ENCODE measurements at places on chromosomes 12 and 14. TPM values are rescaled to one million over a fixed set of nuclear protein-coding genes. Genes with fewer than 3 reads are reported as not detected.

DNA sequence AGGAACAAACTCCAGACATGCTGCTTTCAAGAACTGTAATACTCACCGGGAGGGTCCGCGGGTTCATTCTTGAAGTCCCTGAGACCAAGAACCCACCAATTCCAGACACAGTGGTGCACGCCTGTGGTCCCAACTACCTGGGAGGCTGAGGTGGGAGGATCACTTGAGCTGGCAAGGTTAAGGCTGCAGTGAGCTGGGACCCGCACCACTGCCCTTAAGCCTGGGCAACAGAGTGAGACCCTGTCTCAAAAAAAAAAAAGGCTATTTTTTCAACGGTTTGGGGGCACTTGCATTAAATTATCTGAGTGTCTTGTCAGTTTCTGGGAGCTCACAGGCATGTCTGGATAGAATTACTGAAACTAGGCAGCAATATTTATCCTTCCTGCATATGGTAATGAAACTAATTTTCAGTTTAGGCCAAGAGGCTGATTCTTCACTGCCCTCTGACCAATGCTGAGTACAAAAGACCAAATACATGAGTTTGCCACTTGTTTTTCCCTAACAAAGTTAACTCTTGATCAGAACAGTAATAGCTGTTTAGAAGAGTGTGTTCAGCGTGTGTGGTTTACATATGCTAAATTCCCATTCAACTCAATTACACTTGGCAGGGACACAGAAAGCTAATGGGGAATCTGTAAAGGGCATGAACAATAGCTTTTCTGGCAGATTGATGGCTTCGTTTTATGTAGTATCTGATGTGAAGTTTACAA is 65.8 kb upstream of the RASSF3 start:
- no peak overlapping the region for H3K4me3 ChIP-seq
- no peak for DNase-seq
- no peaks in the 10 kb centered on the region for H3K36me3 ChIP-seq

- H3K4me3 ChIP-seq: no peak overlapping the region
- no peaks in the 10 kb centered on the region for H3K27me3 ChIP-seq
- H3K4me1 ChIP-seq: no peaks in the 10 kb centered on the region
- H3K36me3 ChIP-seq: 0 out of 3 replicates have a peak, but pooled peaks cover 2% of the 10 kb centered on the region
- H3K27ac ChIP-seq: no peak overlapping the region
Observed at GRCh38 chr14:35167496-35167895, 45.1 kb downstream of the PRORP start.

Gene RIPK3
- polyA plus RNA-seq: 0.61 TPM

GRCh38 chr14:94561656-94562010 is 391 bp downstream of the SERPINA4 start:
- H3K36me3 ChIP-seq: no peaks in the 10 kb centered on the region
- no peaks in the 10 kb centered on the region for H3K4me1 ChIP-seq
- H3K4me3 ChIP-seq: no peak overlapping the region

GRCh38 chr12:71174825-71175224 is 17.0 kb upstream of the TSPAN8 start:
- H3K36me3 ChIP-seq: no peaks in the 10 kb centered on the region
- H3K27me3 ChIP-seq: no peaks in the 10 kb centered on the region
- no peak for DNase-seq
- H3K4me1 ChIP-seq: no peaks in the 10 kb centered on the region
- no peak overlapping the region for H3K4me3 ChIP-seq
- no peak overlapping the region for H3K27ac ChIP-seq

DNA sequence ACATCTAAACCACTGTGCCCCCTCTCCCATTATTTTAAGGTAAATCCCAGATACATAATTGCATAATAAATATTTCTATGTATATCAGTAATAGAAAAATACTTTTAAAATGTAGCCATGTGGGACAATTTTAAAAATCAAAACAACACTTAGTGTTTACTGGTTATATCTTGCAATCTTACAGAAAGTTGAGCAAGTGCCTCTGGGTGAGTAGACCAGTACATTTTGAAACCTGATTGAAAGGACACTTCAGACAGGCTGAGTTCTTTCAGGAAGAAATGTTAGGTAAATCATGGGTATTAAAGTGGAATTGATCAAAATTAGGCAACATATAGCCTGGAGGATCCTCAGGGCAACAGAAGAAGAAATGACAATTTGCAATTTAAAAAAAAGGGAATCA is 7.2 kb downstream of the SLC38A4 start:
- no peaks in the 10 kb centered on the region for H3K27me3 ChIP-seq
- H3K27ac ChIP-seq: no peak overlapping the region
- no peaks in the 10 kb centered on the region for H3K36me3 ChIP-seq
- H3K4me3 ChIP-seq: no peak overlapping the region

Gene GSC
- not detected for polyA plus RNA-seq

DNA sequence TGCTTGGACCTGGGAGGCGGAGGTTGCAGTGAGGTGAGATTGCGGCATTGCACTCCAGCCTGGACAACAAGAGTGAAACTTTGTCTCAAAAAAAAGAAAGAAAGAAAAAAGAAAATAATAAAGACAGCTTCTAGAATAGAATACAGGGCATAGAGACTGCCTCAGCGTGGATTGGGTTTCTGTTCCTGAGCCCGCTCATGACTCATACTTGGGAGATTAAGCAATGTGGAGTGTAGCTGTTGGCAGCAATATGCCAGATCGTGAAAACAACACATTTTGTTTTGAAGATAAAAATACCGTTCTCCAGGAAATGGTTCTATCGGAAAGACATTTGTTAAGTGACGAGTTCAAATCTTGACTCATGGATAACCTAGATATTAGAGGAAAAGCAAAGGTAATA is 67.2 kb downstream of the GLT1D1 start:
- no peak for DNase-seq
- H3K27ac ChIP-seq: no peak overlapping the region
- H3K4me3 ChIP-seq: no peak overlapping the region
- H3K36me3 ChIP-seq: no peaks in the 10 kb centered on the region
- H3K4me1 ChIP-seq: no peaks in the 10 kb centered on the region

Gene RNF212B
- 0.08 TPM for polyA plus RNA-seq

GRCh38 chr12:7210642-7211151 is 21.2 kb downstream of the PEX5 start:
- no peak for DNase-seq
- no peaks in the 10 kb centered on the region for H3K27me3 ChIP-seq
- H3K36me3 ChIP-seq: peaks cover 59% of the 10 kb centered on the region
- H3K27ac ChIP-seq: no peak overlapping the region

GRCh38 chr12:31007636-31008175 is 66.0 kb upstream of the DDX11 start:
- no peak overlapping the region for H3K4me3 ChIP-seq
- H3K27me3 ChIP-seq: peaks cover 56% of the 10 kb centered on the region
- no peaks in the 10 kb centered on the region for H3K4me1 ChIP-seq
- H3K27ac ChIP-seq: no peak overlapping the region
- no peak for DNase-seq

DNA sequence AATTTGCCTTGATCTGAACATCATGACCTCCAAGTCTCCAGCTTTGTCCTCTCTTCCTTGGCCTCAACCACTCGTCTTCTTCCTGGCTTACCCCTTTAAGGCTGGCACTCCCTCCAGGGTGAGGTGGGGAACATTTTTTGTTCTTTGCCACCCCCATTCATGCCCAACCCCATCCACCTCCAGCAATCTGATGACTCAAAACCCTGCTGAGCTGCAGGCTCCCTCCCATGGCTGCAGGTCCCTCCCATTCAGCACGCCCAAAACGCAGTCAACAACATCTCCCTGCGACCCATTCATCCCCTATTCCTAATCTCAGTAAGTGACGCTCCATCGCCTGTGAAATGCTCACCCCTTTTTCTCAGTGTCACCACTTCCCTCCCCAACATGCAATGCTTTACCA is 138.8 kb upstream of the PRMT8 start:
- H3K36me3 ChIP-seq: no peaks in the 10 kb centered on the region
- H3K27me3 ChIP-seq: no peaks in the 10 kb centered on the region
- H3K4me3 ChIP-seq: no peak overlapping the region
- no peaks in the 10 kb centered on the region for H3K4me1 ChIP-seq
- DNase-seq: no peak
- no peak overlapping the region for H3K27ac ChIP-seq

Gene PTPRQ
- not detected for polyA plus RNA-seq

Gene RPGRIP1
- polyA plus RNA-seq: 0.57 TPM

DNA sequence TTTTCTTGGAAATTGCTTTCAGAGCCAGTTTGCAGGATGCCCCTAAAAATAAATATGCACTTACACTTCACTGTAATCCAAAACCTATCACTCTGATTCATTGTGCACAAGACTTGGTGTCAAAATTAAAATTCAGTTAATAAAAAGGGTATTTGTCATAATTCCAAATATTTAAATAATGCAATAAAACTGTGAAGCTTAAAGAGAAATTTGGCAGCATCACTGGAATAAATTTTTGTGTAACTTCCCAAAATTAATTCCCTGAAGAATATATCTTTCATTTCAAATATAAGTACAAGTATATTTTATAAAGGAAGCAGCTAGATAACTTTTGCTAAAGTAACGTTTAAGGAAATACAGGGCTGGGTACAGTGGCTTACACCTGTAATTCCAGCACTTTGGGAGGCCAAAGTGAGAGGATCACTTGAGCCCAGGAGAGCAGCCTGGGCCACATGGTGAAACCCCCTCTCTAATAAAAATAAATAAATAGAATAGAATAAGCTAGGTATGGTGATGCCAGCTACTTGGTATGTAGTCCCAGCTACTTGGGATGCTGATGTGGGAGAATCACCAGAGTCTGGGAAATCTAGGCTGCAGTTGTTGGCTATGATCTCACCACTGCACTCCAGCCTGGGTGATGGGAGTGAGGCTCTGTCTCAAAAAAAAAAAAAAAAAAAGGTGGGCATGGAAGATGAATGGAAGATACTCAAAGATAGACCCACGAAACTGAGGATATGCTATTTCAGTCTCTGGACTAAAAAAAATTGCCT is 233.8 kb downstream of the FBXL14 start:
- H3K27me3 ChIP-seq: no peaks in the 10 kb centered on the region
- H3K27ac ChIP-seq: no peak overlapping the region
- DNase-seq: no peak
- peaks cover 7% of the 10 kb centered on the region for H3K4me1 ChIP-seq

GRCh38 chr14:52012635-52013034 is 23.3 kb downstream of the RTRAF start:
- H3K27me3 ChIP-seq: no peaks in the 10 kb centered on the region
- H3K4me3 ChIP-seq: no peak overlapping the region
- no peak overlapping the region for H3K27ac ChIP-seq
- DNase-seq: no peak

DNA sequence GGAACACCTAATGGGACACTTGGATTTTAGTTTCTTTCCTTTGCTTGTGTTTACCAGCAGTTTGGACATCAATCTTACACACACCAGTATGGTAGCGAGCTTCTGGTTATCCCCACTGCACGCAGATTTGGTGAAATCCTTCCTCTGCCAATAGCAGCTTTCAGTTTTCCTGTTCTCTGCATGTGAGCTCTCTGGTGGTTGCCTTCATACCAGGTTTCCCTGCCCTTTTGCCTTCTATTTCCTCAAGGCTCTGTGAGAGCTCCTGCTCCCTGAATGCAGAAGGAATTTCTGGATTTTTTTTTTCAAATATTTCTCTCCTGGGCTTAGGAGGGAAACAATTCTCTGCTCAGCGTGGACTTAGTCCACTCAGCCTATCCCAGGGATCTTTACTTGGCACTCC is 93.0 kb upstream of the CCDC91 start:
- no peaks in the 10 kb centered on the region for H3K36me3 ChIP-seq
- H3K27me3 ChIP-seq: no peaks in the 10 kb centered on the region
- no peak overlapping the region for H3K27ac ChIP-seq
- H3K4me1 ChIP-seq: no peaks in the 10 kb centered on the region

DNA sequence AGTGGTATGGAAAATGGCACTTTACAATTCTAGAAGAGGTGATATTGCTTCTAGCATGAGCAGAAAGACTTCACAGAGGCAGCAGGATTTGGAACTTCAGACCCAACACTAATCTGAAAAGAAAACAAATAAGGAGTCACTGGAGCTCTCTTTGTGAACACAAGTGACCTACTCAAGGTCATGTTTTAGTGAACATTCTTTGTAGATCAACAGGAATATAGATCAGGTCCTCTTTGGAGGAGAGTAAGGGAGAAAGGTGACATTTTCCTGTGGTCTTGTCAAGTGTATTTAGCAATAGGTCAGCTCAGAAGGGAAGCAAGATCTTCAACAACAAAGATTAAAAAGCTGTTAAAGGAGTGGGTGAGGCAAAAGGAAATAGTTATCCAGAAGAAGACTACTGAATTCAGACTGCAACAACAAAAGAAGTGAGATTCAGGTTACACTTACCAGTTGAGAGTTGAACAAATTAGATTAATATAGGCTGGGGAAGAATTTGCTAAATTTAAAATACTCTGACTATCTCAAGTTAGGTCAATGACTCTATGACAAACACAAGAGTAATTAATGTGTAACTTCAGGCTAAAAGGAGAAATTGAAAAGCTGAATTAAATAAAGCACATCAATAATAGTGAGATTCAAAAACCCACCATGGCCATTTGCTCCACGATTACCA is 528.2 kb downstream of the RPS29 start:
- no peak overlapping the region for H3K4me3 ChIP-seq
- no peak overlapping the region for H3K27ac ChIP-seq
- H3K4me1 ChIP-seq: no peaks in the 10 kb centered on the region
- DNase-seq: no peak
- H3K27me3 ChIP-seq: no peaks in the 10 kb centered on the region

- H3K27ac ChIP-seq: no peak overlapping the region
- H3K27me3 ChIP-seq: peaks cover 6% of the 10 kb centered on the region
- DNase-seq: no peak
- H3K36me3 ChIP-seq: no peaks in the 10 kb centered on the region
Observed at GRCh38 chr12:114967151-114967550, 283.2 kb upstream of the TBX3 start.

Gene PARP11
- polyA plus RNA-seq: 1.6 TPM

- DNase-seq: no peak
- no peak overlapping the region for H3K27ac ChIP-seq
- H3K36me3 ChIP-seq: peaks cover 60% of the 10 kb centered on the region
- peaks cover 6% of the 10 kb centered on the region for H3K4me1 ChIP-seq
- no peak overlapping the region for H3K4me3 ChIP-seq
- H3K27me3 ChIP-seq: no peaks in the 10 kb centered on the region
Observed at GRCh38 chr14:90402016-90402415, 5.2 kb downstream of the CALM1 start.

Gene CPM
- polyA plus RNA-seq: not detected

DNA sequence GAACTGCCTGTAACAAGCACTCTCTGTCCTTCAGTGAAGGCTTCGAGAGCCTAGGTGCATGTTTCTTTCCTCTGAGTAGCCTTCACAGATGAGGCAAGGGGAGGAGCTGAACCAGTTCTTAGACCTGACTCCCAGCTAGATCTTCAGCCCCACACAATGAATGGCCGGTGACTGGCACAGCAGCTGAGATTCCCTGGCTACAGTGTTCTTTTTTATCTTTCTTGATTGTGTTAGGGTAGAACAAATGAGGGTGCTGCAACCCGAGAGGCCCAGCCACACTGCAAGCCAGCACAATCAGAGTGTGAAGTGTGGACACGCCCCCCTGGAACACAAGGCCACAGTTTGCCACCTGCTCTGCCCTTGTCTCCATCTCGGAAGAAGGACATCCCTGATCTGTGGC is 19.1 kb upstream of the COL2A1 start:
- H3K27me3 ChIP-seq: peaks cover 21% of the 10 kb centered on the region
- H3K27ac ChIP-seq: no peak overlapping the region
- H3K4me1 ChIP-seq: no peaks in the 10 kb centered on the region
- no peaks in the 10 kb centered on the region for H3K36me3 ChIP-seq
- H3K4me3 ChIP-seq: no peak overlapping the region

All from K562 (cell line).